ENCODE measurements at places on chromosomes 4 and X. TPM values are rescaled to one million over a fixed set of nuclear protein-coding genes. Genes with fewer than 3 reads are reported as not detected.

DNA sequence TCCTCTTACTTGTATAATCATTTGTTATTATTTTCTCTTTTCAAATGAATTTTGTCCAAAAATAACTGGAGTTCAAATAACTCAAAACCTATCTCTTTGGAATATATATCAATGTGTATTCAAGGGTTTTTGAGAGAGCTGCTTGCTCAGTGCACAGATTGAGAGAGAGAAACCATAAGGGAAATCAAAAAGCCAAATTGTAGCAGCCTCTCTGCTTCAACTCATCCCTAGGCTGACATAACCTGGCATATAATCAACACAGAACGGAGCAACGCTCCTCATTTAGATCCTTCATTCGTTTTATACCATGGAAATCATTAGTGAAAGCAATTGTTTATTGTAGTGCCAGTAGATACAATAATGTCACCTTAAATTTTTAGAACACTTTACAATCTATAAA lies 1.8 kb upstream of the GPM6A start:
- DNase-seq, result no peak

DNA sequence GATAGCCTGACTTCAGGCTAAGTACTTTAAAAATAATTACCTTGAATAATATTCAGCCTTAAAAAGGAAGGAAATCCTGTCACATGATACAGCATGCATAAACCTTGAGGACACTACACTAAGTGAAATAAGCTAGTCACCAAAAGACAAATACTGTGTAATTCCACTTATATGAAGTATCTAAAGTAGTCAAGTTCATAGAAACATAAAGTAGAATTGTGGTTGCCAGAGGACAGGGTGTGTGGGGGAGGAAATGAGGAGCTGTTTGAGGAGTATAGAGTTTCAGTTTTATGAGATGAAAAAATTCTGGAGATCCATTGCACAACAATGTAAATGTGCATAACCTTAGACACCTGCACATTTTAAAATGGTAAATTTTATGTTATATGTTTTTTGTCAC lies 5.6 kb upstream of the STPG2 start:
- DNase-seq, result no peak

- DNase-seq, result no peak
These were observed 27.6 kb downstream of the SATL1 start for GRCh38 chrX:85215946-85216345.

- no peak for DNase-seq
These were observed 50.9 kb downstream of the IDS start for GRCh38 chrX:149453906-149454822.

DNA sequence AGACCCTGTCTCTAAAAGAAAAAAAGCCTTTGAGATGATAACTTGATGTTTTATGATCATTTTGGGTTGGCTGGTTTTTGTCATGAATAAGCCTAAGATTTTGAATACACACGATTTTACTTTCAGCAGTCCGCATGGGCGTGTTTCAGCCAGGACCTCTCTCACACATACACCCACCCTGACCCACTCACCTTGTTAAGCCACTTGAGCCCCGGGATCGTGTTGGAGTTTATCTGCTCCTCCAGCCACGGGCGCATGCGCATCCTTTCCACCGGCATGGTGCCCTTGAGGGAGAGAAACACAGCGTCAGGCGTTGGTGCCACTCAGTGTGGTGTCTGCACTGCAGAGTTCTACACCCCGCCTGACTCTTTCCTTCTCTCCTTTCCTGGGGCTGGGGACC lies 45.6 kb downstream of the IRF2 start:
- DNase-seq, result no peak

Gene ADH1A
- 0.83 TPM for total RNA-seq

Gene RPS6KA3
- total RNA-seq, result 33.5 TPM

Gene SPATA4
- 0.32 TPM for total RNA-seq

Gene RNF150
- 53.3 TPM for total RNA-seq

Gene SEC24D
- total RNA-seq, result 10.2 TPM

Gene AKAP14
- not detected for total RNA-seq
